HEK293T (cell line): ENCODE measurements at places on chromosomes 7 and 10.

DNA sequence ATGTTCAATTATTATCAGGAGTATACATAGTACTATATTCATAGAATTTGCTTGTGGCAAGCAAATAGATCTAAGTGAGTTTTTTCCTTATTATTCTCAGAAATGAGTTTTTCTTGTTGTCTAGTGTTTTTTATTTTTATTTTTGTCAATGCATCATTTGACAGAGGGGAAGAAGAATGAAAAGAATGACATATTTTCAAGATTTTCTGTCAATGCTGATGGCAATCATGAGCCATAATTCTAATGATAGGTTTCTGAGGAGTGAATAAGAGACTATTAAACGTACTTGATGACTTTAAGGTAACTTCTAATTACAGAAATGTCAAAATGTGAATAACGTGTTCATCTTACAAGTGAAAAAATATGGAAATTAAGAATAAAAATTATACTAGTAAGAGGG, 144.6 kb upstream of the CSTF2T start:
- DNase-seq, result no peak

DNA sequence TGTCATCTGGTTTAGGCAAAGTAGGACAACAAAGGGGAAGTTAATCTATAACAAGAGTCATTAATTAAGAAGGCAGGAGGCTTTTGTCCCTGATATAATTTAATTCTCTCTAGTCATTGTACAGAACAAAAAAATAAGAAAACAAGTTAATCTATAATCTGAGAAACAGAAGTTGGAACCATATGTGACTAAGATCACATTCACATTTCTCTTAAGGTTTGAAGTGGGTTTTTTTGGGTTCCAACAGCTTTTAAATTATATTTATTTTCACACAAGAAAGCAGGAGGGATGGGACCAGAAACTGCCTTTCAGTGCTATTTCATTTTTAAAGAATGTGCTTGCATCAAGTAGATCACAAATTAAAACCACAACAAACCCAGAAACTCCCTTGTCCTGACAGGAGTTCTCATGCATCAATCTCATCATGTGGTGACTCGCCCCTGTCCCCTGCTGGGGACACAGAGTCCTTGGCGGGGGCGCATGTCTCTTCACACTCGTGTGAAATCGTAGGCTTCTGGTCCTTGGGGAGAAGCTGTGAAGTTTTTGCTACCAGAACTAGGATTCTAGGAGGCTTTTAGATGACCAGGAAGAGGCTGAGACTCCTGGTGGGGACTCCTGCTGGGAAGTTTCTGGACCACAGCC, 10.1 kb upstream of the OPN4 start:
- peak; percentile 22 for DNase-seq

DNA sequence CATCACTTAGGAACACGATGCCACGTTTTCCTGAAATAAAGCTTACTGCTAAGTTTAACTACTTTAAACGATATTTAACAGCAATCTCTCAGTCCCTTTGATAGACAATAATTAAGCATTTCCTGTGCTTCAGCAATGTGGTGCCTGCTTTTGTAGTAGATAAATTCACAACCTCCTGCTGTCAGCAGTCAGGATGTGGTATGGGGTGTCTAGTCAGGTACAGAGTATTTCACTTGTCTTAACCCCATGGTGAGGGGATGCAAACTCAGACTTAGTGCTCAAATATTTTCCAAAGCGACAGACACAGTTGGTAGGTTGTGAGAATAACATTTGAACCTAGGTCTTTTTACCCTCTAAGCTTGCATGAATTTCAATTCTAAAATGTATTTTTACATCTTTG, 526.2 kb upstream of the PFKP start:
- no peak for DNase-seq

DNA sequence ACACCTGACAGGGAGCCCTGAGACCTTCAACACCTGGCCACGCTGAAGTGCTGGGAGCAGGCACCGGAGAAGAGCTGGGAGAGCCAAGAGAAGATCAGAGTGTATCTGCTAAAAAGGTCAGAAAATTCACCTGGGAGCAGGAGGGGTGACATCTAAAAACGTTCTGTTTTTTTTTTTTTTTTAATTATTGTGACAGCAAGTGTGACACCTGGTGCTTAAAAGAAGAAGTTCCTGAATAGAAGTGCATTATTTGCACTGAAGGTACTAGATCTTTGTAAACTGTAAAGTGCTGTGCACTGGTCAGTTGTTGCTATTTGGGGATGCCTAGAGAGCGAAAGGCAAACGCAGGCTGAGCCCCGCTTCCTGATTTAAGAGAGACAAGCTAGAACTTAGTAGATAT, 422.0 kb downstream of the PLXNA4 start:
- no peak for DNase-seq

DNA sequence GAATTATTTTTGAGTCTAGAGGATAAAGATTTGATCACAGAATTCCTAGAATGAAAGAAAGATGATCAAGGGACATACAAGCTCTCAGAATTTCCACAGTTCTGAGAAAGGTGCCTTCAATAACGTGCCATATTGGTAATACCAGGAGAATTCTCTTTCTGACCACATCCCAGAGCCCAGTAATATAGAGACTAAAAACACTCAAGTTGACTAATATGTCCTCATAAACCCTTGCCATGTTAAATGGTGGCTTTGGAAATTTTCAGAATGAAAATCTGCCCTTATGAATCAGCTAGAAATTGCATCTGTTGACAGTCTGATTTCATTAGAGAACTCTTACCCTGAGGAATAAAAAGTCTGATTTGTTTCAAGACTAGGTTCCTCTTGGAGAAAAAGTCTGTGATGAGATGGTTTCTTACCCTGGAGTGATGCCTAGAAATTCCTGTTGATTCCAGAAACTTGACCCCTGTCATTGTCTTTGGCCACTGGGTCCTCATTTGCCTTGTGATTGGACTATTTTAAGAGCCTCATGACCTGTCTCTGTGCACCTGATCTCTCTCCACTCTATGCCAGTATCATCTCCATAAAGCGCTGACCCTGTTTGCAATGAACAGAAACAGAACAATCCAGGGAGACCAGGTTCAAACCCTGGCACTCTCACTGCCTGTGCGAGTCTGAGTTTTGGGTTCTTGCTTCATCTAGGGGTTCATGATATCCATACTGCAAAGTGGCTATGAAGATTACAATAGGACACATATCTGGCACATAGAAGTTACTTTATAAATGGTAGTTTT, 3.3 kb downstream of the IL2RA start:
- DNase-seq, result no peak

DNA sequence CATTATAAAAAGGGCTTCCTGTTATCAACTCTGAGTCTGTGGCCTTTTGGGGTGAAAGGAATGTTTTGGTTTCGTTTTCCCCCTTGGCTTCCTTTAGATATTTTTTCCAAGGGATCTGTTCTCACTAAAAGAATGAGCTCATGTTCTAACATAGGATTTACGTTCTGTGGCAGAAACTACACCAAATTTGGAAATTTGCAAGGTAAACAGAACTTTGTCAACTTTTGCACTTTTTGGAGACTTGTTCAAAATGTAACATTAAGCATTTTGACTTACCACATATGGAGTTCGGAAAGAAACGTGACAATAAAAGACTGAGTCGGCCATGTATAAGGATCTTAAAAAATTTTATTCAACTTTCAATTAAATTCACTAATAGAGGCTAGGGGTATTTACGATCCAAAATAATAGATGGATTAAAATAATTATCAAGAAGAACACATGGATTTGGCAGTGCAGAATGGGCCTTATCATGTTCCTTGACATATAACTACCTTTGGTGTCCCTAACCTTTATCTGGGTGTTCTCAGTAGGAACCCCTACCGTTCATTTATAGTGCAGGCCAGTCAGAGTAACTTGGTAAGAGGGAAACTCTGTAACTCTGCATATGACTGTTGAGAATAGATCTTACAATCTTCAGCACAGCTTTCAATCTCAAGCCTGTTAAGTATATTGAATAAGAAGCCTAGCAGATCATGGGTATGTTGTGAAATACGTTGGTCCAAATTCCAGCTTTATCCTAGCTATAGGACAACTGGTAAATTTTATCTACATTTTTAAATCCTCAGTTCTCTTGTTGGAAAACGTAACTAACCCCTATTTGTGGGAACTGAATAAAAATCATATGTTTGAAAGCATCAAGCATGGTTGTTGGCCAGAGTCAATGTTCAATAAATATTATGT, 11.8 kb downstream of the CPED1 start:
- DNase-seq, result no peak

- no peak for DNase-seq
Measured at GRCh38 chr7:79761876-79762429, 308.5 kb upstream of the MAGI2 start.

GRCh38 chr7:156954941-156955340, 5.4 kb downstream of the NOM1 start:
- no peak for DNase-seq

GRCh38 chr7:55574051-55574717, 1.9 kb upstream of the VOPP1 start:
- no peak for DNase-seq

- DNase-seq, result no peak
Measured at GRCh38 chr7:149495785-149496641, 1.6 kb downstream of the ZNF746 start.

DNA sequence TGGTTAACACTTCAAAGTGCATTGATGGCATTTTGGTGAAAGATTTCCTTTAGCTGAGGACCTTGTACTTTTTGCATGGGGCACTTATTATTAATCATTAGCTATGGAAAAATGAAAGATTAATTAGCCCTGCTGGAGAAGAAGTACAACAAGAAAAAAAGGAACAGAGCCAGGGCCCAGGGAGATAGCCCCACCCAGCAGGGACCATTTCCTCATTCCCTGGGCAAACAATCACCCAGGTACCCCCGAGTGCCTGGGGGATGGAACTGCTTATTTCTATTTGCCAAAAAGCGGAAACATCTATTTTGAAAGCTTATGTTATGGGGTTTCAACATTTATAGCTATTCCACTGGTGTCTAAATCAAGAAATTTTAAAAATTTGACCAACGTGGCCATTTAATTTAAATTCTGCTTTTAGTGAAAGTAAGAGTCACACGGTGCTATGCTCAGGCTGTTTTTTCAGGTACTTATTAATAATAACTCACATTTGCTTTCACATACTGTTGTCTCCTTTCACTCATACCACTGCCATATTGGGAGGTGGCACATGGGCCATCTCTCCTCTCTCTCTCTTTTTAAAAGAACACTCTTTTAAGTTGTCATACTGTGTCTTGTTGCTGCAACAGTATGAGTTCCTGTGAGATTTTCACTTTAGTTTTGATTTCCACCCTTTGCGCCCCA, 143.6 kb upstream of the KIF5B start:
- no peak for DNase-seq

- DNase-seq, result no peak
Measured at GRCh38 chr7:14626076-14626475, 276.5 kb downstream of the DGKB start.

- no peak for DNase-seq
Measured at GRCh38 chr10:101216207-101217043, 12.8 kb downstream of the LBX1 start.

DNA sequence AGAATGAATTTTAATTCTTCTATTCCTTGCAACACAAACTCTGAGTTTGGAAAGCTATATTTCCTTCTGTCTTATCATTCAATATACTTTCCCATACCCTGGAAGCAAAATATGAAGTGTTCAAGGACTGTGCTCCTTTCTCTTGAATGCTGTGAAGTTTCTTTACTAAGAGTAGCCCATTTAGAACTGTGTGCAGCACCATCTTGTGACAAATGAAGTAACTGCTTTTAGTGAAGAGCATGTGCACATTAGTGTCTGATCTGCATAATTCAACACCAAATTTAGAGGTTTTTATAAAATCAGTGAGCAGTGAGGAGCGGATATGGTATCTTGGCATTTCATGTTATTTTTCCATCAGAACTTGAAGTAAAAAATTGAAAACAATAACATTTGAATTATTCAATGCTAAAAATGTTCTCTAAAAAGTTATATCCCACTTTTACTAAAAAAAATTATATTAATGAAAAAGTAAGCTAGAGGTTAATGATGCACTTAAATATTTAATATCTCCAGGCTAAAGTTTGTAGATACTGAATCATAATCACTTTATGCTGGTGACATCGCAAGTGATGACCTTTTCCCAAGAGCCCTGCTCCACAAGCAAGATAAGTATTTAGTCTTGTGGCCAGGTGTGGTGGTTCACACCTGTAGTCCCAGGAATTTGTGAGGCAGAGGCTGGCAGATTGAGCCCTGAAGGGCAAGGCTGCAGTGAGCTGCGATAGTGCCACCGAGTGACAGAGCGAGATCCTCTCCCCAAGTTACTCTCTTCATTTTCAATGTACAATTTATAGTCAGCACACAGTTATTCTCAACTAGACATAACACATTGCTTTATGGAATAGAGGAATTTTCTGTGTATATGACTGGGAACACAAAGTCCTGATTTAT, 108.8 kb upstream of the PCLO start:
- DNase-seq, result peak; percentile 24

- DNase-seq, result no peak
Measured at GRCh38 chr10:70090013-70090412, 37.4 kb downstream of the MACROH2A2 start.

- DNase-seq, result no peak
Measured at GRCh38 chr10:102650655-102651454, 6.6 kb downstream of the TRIM8 start.

GRCh38 chr7:16420649-16421332, 547 bp downstream of the CRPPA start:
- DNase-seq, result peak; percentile 84

DNA sequence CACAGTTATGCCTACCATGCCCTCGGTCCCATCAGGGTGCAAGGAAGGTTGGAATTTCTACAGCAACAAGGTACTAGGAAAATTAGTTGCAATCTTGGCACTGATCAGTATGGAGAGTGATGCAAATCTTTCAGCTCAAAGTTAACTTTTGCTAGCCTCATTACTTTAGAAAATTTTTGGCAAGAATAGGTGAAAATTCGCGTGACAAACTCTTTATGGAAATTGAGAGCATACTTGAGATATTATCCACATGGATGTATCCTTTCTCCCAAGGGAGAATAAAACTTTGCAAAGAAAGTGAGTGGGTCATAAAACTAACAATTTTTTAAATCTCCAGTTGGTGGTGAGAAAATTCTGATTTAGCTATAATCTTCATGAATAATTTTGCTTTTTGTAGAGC, 71.1 kb upstream of the SLC39A12 start:
- no peak for DNase-seq

GRCh38 chr7:32941681-32942414, 15.4 kb upstream of the FKBP9 start:
- no peak for DNase-seq

DNA sequence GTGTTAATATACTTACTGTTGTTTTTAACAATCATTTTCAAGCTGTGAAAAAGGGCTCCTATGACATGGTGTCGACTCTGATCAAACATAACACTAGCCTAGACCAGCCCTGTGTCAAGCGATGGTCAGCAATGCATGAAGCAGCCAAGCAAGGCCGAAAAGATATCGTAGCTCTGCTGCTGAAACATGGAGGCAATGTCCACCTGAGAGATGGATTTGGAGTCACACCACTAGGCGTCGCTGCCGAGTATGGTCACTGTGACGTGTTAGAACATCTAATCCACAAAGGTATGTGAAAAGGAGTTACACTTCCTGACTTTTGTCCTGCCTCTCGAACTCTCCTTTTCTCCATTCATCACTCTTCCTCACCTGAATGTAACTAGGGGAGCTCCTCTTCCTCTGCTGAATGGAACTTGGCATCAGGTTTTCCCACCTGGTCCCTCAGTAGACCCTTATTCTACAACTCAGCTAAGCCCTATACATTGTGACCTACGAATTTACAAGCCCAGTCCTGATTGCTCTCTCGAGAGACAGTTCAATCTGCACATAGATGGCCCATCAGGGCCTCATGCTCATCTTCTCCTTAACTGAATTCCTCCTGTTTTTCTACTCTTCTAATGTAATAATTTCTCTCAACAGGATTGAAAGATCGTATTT, 23.0 kb downstream of the ASB15 start:
- peak; percentile 55 for DNase-seq

- no peak for DNase-seq
Measured at GRCh38 chr7:23967949-23968599, 258.1 kb downstream of the STK31 start.
